Large intestine (tissue), 12 donors: ENCODE measurements at places on chromosomes 3 and 15. TPM values are rescaled to one million over a fixed set of nuclear protein-coding genes. Genes with fewer than 3 reads are reported as not detected.

- DNase-seq: no peak
- no peak overlapping the region for H3K4me3 ChIP-seq
- H3K36me3 ChIP-seq: no peaks in the 10 kb centered on the region
- H3K4me1 ChIP-seq: no peaks in the 10 kb centered on the region
These were observed 260.0 kb upstream of the LYSMD4 start for GRCh38 chr15:99993262-99993661.

DNA sequence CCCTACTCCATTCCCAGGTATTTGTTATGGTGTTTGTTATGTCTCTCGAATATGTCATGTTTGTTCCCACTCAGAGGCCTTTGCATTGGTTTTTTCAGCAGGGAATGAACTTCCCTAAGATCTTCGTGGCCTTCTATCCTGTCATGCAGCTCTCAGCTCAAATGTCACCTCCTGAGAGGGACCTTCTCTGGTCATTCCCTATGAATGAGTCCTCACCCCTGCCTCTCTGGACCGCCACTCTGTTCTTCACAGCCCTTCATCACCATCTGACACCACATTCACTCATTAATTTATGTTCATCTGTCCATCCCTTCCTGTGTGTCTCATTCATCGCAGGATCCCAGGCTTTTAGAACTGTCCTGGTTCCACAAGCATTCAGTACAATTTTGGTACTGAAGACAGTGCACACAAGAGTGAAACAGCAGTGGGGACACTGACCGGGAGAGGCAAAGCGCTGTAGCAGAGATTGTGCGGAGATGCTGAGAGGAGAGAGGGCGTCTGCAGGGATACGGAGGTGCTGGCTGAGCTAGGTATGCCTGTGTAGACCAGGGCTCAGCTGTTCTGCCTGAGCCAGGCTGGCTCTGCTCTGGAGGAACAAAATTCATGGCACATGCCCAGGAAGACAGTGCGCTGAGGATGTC, 132.3 kb downstream of the CHCHD6 start:
- H3K36me3 ChIP-seq: no peaks in the 10 kb centered on the region
- no peak overlapping the region for H3K4me3 ChIP-seq
- DNase-seq: no peak
- H3K4me1 ChIP-seq: no peaks in the 10 kb centered on the region

DNA sequence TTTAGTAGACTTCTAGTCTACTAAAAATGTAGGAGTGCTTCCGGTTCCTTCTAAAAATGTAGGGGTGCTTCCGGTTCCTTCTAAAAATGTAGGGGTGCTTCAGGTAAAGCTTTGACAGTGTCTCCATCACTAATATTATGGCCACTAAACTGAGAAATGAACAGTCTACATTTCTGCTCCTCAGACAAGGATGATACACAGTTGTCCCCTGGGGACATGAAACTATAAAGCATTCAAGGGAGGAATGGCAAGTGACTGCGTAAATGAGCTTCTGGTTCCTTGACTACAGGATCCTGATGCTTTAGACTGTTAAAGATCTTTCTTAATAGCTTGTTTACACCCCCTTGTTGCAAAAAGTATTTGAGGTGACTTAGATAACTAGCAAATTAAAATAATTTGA, 53.9 kb upstream of the SLC9A9 start:
- H3K27ac ChIP-seq: no peak overlapping the region
- no peaks in the 10 kb centered on the region for H3K27me3 ChIP-seq
- H3K4me3 ChIP-seq: no peak overlapping the region
- no peak for DNase-seq
- no peaks in the 10 kb centered on the region for H3K4me1 ChIP-seq
- H3K36me3 ChIP-seq: no peaks in the 10 kb centered on the region

KBTBD12 gene
- 0.52 TPM for polyA plus RNA-seq

DNA sequence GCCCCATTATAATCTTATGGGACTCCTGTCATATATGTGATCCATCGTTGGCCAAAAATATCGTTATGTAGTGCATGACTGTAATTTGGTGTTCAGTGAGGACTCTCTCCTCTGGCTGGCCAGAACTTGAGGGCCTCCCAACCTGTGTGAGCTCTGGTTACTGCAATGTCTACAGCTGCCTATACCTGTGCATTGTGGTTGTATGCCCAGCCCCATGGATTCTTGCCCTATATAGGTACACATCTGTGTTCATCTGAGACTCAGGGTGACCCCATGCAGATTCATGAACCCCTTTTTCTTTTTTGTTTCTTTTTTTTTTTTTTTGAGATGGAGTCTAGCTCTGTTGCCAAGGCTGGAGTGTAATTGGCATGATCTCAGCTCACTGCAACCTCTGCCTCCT, 32.6 kb upstream of the KLF13 start:
- no peak overlapping the region for H3K4me3 ChIP-seq
- H3K4me1 ChIP-seq: peaks cover 30% of the 10 kb centered on the region
- H3K36me3 ChIP-seq: no peaks in the 10 kb centered on the region
- no peak overlapping the region for H3K27ac ChIP-seq
